Fibroblast of skin of left biceps (primary cell): ENCODE measurements at places on chromosomes 3 and 15.

- no peak for DNase-seq
Observed at GRCh38 chr3:31862666-31863279, 118.3 kb downstream of the OSBPL10 start.

GRCh38 chr3:182121401-182121800 is 409.7 kb downstream of the SOX2 start:
- no peak for DNase-seq

DNA sequence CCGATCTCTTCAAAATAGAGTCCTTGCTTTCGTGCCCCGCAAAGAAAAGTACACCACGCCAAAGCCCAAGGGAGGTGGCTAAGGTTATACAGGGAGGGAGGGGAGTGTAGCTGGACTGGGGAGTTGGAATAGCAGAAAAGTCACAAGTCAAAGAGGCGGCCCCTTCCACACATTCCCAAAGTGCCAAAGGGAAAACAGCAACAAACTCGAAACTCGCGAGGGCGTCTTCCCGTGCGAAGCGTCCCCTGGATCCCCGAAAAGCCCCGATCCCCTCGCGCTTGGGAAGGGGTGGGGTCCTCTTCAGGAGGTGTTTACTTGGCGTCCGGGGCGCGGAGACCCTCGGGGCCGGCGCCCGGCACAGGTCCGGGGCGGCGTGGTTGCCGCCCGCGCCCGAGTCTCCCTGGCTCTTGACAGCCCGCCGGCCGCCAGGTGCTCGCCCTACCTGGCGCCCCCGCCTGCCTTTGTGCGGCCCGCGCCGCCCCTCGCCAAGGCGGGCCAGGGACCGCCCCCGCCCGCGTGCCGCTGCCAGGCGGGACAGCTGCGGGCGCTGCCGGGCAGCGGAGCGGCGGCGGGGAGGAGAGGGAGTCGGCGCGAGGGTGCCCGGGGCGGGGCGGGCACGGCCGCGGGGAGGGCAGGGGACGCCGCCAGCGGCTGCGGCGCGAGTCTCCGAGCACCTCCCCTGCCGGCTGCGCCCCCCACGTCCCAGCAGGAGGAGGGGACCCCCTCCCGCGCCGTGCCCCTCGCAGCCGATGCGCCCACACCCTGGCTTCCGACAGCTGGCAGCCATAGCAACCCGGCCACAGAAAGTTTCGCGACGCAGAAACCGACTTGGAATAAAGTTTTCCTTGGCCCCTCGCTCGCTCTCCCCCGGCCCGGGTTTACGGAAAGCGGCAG is 966 bp downstream of the MYO1E start:
- DNase-seq, result no peak

GRCh38 chr3:39343076-39343717 is 13.7 kb downstream of the CCR8 start:
- DNase-seq, result no peak

DNA sequence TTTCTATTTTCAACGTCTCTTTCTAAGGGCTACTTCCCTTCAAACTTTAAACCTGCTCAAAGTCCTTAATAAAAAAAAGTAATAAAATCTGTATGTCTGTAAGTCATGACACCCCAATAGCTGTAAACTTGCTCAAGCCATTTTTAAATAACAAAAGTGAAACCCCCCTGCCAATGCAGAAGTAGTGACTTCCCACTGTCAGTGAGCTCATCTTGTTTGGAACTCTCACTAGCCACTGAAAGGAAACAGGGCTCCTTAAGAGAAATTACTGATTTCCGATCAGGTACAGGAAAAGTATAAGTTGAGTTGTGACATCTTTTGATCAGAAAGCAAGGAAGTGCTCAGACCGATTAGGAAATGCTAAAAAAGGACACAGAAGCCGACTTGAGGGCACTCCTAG is 27.6 kb upstream of the GPR171 start:
- no peak for DNase-seq

GRCh38 chr15:65791335-65792137 is 557 bp downstream of the DENND4A start:
- no peak for DNase-seq

DNA sequence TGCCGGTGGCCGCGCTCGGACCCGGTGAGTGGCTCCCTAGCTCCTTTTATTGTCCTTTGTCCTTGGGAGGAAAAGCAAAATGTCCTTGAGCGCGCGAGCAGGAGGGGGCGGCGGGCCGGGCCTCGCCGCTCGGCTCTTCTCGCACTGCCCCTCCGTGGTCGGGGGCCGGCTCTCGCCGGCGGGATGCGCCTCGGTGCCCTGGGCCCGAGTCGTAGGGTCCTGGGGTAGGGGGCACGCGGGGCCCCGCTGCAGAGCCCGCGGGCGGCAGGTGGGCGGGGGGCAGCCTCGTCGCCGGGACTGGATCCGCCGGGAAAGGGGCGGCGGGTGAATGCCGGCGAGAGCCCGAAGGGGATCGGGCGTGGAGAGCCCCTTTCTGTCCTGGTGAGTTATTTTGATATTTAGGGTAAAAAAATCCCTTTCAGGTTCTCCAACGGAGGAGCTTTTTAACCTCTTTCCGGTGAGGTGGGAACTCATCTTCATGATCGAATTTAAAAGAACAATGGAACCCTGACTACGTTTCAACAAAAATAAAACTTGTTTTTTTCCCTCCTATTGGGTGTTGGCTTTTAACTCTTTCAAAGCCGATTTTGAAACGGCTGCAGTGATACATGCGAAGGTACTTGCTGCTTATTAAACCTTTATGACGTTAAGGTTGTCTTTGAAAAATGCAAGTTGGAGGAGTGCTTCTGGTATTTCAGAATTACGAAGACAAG is 16.8 kb upstream of the CHD2 start:
- DNase-seq, result no peak
